ENCODE measurements at places on chromosomes 6 and 20. TPM values are rescaled to one million over a fixed set of nuclear protein-coding genes. Genes with fewer than 3 reads are reported as not detected.

DNA sequence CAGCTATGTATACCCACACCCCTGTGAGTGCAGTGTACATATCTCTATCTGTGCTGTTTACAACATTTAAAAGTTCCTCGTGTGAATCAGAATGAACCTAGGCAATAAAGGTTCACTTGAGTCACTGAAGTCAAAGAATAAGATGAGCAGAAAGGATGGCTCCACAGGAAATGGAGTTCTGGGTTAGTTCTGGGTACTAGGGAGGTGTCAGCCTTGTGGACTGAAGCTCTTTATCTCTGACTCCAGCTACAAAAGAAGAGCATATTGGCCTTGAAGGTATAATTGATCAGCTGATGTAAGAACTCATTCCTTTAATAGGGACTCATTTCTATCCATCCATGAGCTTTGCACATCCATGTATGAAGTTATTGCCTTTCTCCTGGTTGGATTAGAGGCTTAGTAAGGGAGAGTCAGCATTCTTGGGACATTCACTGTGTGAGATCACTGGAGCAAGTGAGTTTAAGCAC, 73.9 kb upstream of the BACH2 start:
- no peak for DNase-seq

- no peak for DNase-seq
Measured at GRCh38 chr6:92428448-92428847, 990.9 kb downstream of the EPHA7 start.

DNA sequence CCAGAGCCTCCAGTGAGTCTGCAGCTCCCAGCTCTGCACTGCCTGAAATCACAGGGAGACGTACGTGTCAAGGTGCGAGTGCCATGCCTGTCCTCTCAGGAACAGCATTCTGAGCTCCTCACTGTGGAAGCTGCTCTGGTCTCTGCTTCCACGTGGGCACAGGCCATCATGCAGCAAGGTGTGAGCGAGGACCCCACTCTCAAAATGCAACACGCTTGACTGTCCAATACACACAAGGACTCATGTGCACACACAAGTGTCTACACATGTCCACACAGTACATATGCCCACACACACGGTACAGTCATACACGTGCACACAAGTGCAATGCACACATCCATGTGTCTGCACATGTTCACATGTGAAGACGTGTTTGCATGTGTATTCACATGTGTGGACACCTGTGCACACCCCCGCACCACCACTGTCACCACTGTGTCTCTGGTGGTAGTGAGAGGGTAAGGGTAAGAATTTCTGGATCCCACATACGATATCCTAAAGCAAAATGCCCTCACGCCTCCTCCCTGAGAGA, 260.5 kb downstream of the DLL1 start:
- no peak for DNase-seq

The ADNP gene
- total RNA-seq = 67.4 TPM

DNA sequence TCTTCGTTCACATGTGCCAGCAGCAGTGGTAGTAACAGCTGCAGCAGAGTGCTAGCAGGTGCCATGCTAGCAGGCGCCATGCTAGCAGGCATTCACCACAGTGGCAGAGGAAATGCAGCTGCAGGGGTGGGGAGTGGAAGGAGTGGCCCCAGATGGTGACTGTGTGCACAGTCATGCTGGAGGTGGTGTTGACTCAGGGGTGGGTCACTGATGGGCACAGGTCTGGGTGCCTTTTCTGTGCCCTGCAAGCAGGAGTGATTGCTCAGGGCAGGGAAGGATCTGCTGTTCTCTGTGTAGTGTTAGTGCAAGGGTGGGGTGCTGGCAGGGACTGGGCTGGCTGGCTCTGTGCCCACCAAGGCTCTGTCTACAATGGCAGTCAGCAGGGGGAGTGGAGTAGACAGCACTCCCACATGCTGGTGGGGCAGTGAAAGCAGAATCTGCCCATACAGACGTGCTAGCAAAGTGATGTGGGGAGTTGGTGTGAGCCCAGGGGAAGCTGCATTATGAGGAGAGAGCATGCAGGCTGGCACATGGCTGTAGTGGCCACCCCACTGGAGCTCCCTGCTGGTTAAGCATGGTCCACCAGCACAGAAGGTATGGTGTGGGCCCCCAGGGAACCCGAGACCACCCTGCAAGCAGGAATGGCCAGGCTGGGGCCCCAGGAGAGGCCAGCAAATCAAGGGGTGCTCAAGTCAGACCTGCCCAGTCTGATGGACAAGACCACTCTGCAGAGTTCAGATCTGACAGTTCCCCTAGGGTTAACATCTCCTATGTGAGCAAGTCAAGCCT, 11.4 kb upstream of the TSPYL4 start:
- DNase-seq = peak; percentile 27

The FOXA2 gene
- 47.8 TPM for total RNA-seq

The TRDN gene
- 0.18 TPM for total RNA-seq

GRCh38 chr6:35197196-35197595, 16.6 kb upstream of the SCUBE3 start:
- DNase-seq = no peak

DNA sequence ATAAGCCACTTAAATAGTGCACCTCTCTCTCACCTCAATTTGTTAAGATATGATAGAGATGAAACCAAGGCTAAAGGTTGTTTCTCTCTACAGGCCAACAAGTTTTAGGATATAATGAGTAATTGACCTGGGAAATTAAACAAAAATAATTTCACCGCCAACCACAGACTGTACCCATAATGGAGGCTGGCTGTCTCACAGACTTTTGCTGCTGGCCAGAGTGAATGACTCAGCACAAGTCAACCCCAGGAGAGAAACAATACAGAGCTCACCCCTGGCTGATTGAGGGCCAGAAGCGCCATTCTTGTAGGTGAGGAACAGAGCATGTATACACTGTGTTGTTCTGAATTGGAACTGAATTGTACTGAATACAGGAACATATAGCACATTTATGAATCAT, 99.9 kb downstream of the CAP2 start:
- no peak for DNase-seq

GRCh38 chr6:56767892-56768531, 125.3 kb upstream of the DST start:
- DNase-seq = no peak

DNA sequence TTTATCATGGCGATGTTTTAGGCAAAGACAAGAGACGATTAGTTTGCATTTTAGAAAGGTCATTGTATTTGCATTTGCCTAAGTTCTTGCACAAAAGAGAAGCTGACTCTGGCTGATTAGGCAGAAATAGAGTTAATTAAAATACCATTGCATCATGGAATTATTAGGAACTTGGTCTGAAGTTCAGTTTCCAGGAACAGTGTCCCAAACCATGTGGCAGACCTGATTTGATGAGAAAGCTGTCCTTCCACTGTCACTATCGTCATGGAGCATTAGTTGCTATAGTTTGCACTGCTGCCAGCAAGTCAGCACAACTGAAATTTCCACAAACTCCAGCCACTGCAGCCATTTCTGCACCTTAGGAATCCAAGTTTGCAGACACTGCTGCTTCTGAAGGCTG, 24.3 kb upstream of the MCUR1 start:
- peak; percentile 9 for DNase-seq

- DNase-seq = no peak
Measured at GRCh38 chr20:45061244-45061643, 39.7 kb downstream of the KCNS1 start.

The ADTRP gene
- 18.7 TPM for total RNA-seq

DNA sequence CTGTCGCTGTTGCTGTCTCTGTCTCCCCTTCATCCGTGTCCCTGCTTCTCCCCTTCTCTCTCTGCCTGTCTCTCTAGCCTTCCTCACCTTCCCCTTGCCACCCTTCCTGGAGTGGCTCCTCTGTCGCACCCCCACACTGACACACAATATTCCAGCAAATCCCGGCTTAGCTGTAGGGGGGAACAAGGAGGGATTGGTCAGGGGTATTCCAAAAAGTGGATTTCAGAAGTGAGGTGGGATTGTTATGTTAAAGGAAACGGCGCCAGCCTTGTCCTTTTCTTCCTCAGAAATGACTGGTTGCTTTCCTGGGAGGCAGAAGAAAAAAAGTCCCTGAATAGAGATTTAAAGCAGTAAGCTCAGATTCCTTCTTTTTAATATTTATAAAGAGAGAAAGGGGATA, 76.3 kb upstream of the SIRPA start:
- DNase-seq = no peak

The SLC32A1 gene
- total RNA-seq = not detected

- DNase-seq = no peak
Measured at GRCh38 chr20:17835934-17836300, 132.7 kb downstream of the SNX5 start.

DNA sequence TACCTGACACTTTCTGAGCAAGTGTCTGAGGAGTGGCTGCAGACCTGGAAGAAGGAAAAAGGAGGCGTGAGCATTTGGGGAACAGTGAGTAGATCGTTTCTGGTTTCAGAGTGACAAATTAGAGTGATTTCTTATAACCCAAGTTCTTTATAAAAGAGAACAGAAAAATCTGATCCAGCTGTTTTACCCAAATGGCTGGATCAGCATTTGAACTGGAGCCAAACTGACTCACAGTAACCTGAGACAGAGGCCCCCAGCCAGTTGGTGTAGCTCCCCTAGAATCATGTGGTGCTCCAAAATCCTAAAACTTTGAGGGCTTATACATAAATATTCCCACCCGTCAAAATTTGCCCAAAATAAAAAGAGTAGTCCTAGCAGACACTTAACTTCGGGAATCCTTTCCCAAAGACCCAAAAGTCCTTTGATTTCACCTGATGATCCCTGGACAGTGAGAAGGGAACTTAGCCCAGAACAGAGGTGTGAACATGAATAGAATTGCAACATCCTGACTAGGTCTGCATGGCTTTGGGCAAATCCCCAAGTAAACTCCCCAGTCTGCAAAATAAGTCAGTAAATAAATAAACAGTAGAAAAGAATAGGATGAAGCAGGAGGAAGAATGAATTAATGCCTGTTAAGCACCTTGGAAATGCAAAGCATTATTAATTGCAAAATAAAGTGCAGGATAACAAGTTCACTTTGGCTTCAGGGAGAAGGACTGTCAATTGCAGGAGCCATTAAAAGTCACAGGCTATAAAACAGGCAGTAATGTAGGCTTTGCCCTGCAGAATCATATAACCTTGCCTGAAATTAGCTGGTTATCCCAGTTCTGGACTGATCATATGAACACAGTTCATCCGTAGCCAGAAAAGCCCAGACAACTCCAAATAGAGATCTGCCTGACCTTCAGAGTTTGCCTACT, 262.0 kb upstream of the JARID2 start:
- DNase-seq = no peak

The PTCRA gene
- total RNA-seq = not detected

GRCh38 chr20:17854307-17854903, 114.2 kb downstream of the SNX5 start:
- DNase-seq = peak; percentile 85

- DNase-seq = peak; percentile 65
Measured at GRCh38 chr6:108945681-108946159, 97.5 kb downstream of the ARMC2 start.

DNA sequence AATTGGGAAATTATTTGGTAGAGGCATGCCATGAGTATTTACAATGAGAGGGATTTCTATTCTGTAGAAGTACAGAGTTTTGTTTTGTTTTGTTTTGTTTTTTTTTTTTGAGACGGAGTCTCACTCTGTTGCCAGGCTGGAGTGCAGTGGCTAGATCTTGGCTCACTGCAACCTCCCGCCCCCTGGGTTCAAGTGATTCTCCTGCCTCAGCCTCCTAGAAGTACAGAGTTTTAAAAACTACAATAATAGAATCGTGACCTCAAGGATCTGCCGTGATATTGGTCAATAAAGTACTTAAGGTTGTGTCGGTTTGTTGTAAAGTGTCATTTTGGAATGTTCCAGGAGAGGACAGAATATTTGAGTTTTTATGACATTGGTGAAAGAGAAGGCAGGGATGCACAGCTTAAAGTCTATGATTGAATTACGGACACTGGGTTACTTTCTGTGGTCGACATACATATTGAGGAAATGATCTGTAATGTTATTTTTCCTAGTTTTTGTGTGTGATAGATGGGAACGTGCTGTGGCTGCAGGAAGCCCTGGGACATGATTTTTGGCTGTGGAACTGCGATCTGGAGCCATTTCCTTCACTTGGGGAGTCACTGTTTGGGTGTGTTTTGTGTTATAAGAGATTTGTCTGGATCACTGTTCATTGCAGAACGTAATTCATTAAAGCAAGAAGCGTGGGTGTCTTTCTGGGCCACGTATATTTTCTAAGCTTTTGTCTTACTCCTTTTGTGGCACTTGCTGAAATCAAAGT, 59.6 kb downstream of the TIAM2 start:
- no peak for DNase-seq

DNA sequence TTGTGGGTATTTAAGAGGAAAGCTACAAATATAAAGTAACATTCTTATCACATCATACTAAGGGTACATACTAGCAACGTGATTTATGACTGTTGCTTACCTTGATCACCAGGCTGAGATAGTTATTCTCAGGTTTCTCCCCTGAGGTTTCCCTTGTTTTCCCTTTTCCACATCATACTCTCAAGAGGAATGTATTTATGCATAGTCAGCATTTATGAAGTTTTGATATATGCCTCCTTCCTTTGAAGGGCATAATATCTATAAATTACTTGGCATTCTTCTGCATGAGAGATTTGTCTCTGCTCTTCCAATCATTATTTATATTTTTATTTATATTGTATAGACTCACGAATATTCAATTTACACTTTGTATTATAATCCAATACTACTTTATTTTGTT, 726.7 kb upstream of the ADGRB3 start:
- no peak for DNase-seq

The PLG gene
- total RNA-seq = not detected

DNA sequence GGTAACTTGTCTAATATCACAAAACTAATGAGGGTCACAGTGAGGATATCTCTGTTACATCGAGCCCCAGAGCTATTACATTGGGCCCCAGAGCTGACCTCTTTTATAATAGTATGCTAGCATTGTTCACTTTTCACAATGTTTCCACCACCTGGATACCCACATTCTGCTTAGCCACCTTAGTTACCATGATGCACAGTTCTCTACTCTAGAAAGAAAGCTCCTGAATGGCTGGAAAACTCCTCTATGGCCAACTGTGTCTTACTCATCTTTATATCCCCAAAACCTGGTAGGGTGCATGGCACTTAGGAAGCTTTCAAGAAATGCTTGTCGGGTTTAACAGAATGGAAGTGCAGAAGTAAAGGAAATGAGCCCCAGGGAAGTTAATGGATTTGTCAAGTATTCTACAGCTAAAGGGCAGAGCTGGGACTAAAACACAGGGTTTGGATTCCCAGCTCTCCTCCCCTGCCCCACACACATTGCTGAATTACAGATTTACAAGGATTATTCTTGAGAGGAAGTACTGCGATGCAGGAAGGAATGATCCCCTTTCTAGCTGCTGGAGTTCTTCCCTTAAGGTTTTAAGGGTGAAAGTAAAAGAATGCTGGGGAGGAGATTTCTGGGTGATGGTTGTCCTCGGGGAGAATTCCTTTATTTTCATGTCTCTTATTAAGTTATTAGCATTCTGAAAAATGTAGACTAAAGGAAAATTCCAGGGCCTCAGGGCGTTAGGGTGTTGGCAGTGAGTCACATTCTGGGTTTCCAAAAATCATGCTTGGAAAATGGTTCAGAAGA, 16.1 kb upstream of the HINT3 start:
- DNase-seq = no peak

The ECT2L gene
- total RNA-seq = 0.18 TPM

- DNase-seq = no peak
Measured at GRCh38 chr20:2261629-2262028, 34.2 kb upstream of the TGM3 start.
